Neural crest cell (in vitro differentiated cells): ENCODE measurements at places on chromosomes 4 and X.

- DNase-seq, result peak; percentile 6
These were observed 226.7 kb upstream of the PRKX start for GRCh38 chrX:3940000-3940610.

- DNase-seq, result no peak
These were observed 202.3 kb upstream of the CENPE start for GRCh38 chr4:103400405-103400804.

DNA sequence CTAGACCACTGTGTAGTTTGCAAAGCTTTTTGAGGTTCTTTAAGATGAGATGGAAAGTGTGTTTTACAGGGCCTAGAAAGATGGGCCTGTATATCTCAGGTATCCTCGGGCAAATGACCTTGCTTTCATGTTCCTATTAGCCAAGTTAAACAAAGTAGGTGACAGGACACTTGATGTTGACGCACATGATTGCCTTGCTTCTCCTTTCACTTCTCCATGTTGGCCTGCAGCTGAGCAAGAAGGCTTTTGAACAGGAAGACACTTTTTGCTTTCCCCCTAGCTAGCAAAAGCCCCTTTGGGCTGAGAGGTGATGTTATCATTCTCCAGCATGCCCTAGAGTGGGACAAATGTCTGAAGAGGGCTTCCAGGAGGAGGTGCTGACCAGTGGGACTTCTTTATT is 202.1 kb downstream of the GPC3 start:
- no peak for DNase-seq

GRCh38 chr4:102533904-102534303 is 32.7 kb downstream of the NFKB1 start:
- DNase-seq, result no peak

GRCh38 chr4:150240011-150240410 is 161.8 kb downstream of the DCLK2 start:
- DNase-seq, result no peak

DNA sequence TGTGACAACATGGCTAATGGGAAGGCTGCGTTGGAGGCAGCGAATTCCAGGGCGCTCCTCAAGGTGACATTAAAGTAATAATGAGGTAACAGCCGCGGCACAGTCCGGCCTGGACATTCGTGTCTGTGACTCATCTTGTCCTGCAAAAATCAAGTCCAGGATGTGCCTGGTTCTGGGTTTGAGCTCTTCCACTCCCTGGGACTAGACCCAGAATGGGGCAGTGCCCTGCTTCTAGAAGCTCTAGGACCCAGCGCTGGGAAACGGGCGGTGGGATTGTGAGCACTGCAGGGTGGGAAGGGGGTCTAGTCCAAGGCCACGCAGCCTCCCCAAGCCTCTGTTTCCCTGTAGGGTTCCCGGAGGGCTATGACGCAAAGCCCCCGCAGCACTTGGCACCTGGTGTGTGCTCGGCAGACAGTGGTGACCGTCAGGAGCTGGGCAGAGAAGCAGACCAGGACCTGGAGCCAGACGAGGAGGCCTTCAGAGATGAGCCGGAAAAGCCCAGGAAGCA is 34.9 kb downstream of the HMX1 start:
- no peak for DNase-seq

DNA sequence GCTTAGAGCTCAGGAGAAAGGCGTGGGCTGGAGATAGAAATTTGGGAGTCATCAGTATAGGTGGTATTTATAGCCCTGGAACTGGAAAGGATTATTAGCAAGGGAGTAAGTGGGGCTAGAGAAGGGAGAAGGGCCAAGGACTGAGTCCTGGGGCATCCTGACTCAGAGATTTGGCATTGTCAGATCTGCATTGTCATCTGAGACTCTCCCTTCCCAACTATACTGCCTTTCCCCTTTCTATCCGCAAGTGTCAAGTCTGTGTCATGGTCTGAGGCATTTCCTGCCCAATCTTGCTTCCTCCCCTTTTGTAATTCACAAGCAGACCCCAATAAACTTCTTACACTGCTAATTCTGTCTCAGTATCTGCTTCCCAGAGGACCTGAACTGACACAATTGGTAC is 24.4 kb upstream of the SLC25A43 start:
- no peak for DNase-seq

GRCh38 chrX:40780082-40780481 is 44.7 kb upstream of the MED14 start:
- no peak for DNase-seq

DNA sequence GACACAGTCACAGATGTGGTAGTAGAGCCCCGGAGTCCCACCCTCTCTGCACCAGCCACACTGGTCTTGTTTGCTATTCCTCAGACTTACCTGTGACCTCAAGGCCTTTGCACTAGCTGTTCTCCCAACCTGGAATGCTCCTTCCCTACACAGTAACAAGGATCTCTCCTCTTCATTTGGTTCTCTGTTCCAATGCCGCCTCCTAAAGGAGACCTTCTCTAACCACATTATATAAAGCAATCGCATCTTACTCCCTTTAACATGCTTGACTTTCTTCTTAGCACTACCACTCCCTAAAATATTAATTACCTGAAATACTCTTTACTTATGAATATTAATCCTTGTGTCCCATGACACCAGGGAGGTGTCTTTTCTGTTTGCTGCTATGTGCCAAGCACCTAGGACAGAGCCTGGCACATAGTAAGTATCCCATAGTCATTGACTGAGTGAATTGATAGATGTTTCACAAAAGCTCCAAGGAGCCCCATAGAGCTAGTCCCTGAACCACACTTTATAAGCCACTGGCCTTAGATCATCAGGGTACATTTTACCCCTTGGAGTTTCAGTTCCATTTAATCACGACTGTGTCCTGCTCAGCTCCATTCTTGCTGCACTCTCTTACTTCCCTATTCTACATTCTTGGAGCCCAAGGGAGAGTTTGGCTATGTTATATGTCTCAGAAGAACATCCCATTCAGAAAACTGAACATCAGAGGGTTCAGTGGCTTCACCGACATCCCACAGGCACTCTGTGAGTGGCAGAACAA is 312.7 kb downstream of the RAB28 start:
- no peak for DNase-seq

DNA sequence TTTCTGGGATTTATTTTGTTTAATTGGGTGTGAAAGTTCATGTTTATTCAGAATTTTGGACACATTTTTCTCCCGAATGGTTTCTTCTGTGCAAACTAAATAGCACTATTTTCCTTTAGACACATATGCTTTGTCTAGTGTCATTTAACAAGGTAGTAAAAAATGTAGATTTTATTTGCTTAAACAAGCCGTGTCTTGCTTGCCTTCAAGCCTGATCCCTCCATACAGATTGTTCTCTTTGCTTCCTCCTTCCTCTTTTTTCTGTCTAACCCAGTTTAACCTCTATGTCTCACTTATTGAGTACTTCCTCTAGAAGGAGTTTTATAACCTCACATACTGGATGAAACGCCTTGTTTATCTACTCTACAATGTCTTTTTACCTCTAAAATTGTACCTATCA is 211.8 kb downstream of the NPFFR2 start:
- DNase-seq, result no peak

- DNase-seq, result no peak
These were observed 578 bp upstream of the CORIN start for GRCh38 chr4:47838445-47838844.

GRCh38 chr4:35525192-35525978 is 718.9 kb downstream of the ARAP2 start:
- no peak for DNase-seq

DNA sequence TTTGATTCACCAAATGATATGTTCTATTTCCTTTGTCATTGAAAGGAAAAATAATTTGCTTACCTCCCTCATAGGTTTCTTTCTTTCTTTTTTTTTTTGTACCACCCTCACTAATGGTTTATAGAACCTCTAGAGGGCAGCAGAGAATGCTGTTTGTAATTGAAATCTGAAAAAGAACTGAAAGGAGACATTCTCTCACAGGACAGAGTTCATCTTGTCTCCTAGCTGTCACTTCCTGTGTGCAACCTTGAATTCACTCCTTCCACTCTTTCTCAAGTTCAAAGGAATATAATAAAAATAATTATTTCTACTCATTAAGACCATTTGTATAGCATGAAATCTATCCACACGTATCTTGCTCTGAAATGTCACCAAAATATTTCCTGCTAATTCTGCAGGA is 51.0 kb downstream of the GUCY1B1 start:
- no peak for DNase-seq

DNA sequence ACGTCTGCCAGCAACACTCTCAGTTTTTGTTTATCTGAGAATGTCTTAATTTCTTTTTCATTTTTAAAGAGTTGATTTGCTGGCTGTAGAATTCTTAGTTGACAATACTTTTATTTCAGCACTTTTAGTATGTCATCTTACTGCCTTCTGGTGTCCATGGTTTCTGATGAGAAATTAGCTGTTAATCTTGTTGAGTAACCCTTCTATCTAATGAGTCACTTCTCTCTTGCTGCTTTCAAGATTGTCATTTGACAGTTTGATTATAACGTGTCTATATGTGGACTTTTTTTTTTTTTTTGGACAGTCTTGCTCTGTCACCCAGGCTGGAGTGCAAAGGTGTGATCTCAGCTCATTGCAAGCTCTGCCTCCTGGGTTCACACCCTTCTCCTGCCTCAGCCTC is 24.0 kb upstream of the TMEM255A start:
- no peak for DNase-seq

- no peak for DNase-seq
These were observed 51.1 kb upstream of the IL21 start for GRCh38 chr4:122671919-122672490.

DNA sequence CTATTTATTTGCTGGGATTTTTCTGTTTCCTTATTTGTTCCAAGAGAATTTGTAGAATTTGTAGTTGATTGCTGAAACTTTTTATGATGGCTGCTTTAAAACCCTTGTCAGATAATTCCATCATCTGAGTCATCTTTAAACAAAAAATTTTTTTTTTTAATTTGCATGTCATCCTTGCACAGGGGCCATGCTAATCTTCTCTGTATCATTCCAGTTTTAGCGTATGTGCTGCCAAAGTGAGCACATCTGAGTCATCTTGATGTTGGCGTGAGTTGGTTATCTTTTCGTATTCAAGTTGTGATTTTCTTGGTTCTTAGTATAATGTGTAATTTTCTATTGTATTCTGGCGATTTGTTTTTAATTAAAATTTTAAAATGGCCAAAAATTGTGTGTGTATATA is 18.7 kb upstream of the ZNF157 start:
- DNase-seq, result no peak

GRCh38 chr4:13705521-13706041 is 78.1 kb upstream of the BOD1L1 start:
- no peak for DNase-seq
